ENCODE measurements at places on chromosomes 6 and 20.

DNA sequence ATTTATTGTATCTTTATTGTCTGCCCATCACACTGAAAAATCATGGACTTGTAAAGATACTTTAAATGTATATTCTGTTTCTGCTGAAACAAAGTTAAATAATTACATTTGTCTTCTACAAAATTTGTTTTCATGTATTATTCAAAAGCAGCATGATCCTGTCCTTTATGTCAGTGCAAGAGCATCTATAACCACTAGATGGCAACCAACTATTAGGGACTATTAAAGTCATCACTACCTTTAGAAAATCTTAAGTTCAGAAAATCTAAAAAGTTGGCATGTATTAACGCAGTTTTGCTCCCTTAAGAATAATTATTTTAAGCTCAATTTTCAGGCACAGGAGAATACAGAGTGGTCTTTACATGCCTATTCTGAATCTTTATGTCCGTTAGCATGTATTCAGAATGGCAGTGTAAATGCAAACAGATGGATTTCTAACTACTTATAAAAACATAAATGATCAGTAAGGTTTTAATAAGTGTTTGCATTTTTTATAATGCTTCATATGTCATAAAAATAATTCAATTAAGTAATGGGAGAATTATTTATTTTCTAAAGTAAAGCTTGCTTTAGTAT is 17.8 kb downstream of the TMEM30A start:
- no peak for DNase-seq

DNA sequence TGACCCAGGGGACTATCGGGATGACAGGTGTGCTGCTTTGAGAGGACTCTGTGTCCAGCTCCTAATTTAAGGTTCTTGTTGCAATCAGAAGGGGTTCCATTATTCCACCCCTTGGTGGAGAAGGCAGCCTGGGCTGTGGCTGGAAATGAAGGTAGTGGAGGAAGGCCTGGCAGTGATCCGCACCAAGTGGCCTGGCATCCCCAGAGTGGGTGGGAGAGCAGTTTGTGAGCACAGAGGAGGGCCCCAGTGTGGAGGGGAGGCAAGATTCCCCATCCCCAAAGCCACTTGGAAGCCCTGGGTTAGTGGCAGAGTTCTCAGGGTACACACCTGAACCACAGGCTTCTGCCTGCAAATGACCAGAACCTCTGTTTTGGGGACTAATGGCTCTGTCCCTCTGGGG is 2.3 kb downstream of the TGM3 start:
- DNase-seq: no peak

GRCh38 chr20:54456423-54456822 is 19.0 kb upstream of the DOK5 start:
- no peak for DNase-seq

- DNase-seq: no peak
Observed at GRCh38 chr6:139372326-139373153, 1.9 kb downstream of the CITED2 start.

DNA sequence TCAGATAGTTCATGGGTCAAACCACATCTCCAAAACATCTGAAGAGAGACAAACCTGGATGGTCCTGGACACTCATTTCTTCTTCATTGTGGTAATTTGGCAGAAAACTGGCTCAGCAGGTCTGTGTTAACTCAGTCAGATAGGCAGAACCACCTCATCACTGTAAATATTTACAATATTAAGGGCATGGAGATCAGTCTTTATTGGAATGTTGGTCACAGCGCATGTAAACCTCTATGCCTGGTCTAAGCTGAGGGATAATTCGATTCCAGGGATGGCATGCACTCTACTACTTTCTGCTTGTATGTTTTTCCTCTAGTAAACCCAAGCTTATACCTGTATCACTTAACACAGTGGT is 4.0 kb upstream of the TBC1D7 start:
- DNase-seq: no peak

GRCh38 chr6:116459927-116460326 is 1.2 kb upstream of the CALHM6 start:
- no peak for DNase-seq

GRCh38 chr6:83153883-83154521 is 39.1 kb downstream of the PGM3 start:
- DNase-seq: no peak

GRCh38 chr6:168102315-168102985 is 23.4 kb upstream of the FRMD1 start:
- DNase-seq: no peak

DNA sequence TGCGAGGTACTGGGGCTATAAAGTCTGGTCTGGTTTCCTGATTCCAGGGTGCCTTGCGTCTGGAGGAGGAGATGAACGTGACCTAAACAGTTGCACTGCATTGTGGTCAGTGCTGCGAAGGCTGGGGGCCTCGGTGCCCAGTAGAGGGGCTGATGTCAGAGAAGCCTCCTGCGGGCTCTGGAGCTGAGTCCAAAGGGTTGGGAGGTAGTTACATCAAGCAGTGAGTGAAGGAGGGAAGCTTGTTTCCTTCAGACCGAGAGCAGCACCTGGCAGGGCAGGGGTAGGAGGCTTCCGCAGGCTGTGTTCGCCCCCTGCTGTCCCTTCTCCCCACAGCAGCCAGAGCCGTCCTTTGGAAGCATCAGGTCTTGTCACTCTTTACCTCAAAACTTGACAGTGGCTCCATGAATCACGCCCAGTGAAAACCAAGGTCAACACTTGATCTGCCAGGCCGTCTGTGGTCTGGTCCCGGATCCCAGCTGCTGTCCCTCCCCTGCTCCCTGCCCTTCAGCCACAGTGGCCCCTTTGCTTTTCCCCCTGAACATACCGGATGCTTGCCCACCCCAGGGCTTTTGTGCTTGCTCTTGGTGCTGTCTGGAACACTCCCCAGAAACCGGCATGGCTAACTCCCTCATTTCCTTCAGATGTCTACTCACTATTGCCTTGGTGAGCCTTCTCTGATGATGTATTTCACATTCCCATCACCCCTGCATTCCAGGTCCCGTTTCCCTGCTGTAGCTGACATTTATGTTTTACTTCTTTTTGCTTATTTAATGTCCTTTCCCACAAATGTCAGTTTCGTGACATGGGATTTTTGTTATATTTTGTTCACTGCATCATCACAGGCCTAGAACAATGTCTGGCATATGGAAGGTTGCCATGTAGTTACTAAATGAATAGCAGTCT is 7.0 kb downstream of the DYNLRB1 start:
- DNase-seq: peak; percentile 46

GRCh38 chr20:48463916-48464315 is 363.9 kb downstream of the PREX1 start:
- DNase-seq: no peak

GRCh38 chr6:1858196-1858595 is 248.5 kb downstream of the FOXC1 start:
- no peak for DNase-seq

DNA sequence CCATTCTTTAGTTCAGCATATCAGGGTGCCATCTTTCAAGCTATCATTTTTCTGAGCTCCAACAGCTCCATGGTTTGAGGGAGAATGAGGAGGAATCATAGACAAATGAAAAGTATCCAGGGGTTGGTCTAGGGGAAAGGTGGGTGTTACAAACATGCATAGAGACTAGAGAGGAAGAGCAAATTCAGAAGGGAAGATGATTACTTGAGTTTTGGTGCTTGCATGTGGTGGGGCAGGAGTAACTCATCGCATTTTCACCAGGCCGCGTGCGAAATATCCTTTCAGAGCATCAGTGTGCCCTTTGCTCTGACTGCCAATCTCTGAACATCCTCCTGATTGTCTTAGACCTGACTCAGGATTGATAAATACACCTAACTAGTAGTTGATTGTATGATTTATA is 7.7 kb upstream of the BICRAL start:
- peak; percentile 43 for DNase-seq

- no peak for DNase-seq
Observed at GRCh38 chr20:62872184-62872847, 10.7 kb upstream of the TCFL5 start.

DNA sequence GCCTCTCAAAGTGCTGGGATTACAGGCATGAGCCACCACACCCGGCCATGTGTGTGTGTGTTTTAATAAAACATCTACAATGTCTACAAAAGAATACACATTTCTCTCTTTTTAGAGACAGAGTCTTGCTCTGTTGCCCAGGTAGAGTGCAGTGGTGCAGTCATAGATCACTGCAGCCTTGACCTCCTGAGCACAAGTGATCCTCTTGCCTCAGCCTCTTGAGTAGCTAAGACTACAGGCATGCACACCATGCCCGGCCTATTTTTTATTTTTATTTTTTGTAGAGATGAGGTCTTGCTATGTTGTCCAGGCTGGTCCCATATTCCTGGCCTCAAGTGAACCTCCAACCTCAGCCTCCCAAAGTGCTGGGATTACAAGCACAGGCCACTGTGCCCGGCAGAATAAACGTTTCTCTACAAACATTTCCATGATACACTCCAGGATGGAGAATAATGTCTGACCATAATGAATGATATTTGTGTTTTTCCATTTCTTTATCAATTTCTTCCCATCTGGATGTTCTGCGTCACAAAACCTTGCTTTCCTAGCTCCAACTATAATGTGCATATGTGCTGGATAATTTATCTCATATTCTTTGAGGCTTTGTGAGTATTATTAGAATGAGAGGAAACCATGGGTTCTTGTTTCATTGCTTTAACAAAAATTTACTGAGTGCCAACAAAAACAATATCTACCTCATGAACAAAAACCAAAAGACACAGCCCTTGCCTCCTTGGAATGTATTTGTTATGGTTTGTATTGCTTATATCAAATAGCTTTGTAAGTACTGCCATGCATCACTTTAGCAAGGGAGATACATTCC is 28.6 kb upstream of the CCN2 start:
- no peak for DNase-seq

DNA sequence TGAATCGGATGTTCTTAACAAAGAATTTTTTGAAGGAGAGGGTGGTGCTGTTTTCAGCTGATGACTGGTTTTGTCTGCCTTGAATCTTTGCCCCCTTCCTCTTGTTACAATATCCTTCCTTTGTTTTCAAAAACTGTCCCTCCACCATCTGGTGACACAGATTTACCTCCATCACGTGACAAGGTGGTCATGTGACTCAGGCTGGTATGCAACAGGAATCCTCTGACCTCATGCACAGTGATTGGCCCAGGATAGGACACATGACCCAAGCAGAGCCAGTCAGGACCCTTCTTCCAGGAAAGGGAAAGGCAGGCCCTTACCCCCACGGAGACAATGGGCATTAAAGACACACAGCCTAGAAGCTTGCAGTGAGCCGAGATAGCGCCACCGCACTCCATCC is 84.7 kb upstream of the MC3R start:
- no peak for DNase-seq

GRCh38 chr20:36340593-36340990 is 34.5 kb downstream of the DLGAP4 start:
- DNase-seq: no peak

- DNase-seq: no peak
Observed at GRCh38 chr20:7291323-7291943, 523.9 kb downstream of the BMP2 start.

DNA sequence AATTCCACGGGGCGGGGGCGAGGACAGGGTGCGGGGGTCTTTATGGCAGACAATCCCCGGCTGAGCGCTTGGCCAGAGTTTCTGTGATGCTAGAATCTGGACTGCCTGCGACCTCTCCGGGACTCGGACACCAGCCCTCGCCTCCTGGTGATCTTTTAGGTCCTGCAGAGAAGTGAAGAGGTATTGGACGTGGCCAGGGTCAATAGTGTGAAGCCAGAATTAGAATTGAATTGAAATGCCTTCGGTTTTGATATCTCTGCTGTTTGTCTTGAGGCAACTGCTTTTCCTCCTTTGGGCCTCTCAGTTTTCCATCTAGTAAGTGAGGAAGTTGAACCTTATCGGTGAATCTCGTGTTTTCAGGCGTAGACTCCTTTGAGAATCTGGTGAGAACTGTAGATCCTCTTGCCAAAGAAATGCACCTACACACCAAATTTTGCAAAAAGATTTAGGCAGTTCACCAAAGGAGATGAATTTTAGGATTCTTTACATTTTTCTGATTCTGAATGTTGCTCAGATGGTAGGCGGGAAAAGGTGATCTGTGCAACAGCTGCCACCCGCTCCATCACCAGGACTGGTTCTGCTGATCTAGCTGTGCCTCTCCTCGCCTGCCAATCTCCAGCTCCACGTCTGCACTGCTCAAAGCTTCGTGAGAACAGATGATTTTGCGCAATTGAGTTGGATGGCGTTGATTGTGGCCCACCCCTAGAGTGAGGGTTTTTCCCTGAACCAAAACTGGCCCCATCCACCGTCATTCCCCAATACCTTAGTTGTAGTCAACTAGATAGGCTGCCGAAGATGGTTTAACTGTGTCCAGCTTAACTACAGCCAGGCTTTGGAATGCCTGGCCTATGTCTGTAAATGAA is 837 bp upstream of the OSER1 start:
- peak; percentile 21 for DNase-seq

- DNase-seq: no peak
Observed at GRCh38 chr6:126341126-126341525, 1.2 kb downstream of the CENPW start.

- DNase-seq: no peak
Observed at GRCh38 chr6:164409309-164410009, 899.9 kb downstream of the C6orf118 start.

DNA sequence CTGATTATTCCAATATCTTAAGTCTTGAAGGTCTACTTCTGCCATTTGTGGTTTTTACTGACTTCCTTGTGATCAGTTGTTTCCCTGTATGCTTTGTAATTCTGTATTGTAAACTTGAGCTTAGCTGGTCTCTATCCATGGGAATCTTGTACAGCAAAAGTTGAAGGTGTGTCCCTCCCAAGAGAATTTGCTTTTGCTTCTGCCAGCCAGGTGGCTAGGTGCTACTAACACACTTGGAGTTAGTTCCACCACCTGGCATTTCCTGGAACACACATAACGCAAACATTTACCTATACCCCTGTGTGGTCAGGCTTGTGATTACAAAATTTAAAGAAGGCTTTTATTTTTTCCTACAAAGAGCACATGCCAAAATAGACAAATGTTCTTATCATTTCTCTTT is 141.2 kb downstream of the GRM4 start:
- DNase-seq: no peak

- DNase-seq: no peak
Observed at GRCh38 chr20:60486315-60486714, 528.1 kb downstream of the CDH26 start.

DNA sequence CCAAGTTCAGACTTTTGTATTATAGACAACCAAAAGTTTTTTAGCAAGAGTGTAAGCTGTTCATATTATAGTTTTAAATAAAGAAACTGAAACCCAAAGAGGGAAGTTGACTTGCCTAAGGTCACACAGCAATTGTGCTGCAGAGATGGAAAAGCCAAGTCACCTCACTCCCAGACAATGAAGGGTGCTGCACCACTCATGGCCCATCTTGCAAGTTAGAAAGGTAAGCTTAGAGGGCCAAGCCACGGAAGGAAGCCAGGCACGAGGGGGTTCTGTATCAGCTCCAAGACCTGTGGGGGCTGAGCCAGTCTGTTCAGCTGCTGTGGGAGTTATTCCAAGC is 860 bp downstream of the DEFB124 start:
- DNase-seq: no peak

GRCh38 chr6:67336014-67336413 is 1299.1 kb upstream of the ADGRB3 start:
- no peak for DNase-seq

GRCh38 chr6:5518936-5519491 is 257.7 kb downstream of the FARS2 start:
- peak; percentile 11 for DNase-seq

- no peak for DNase-seq
Observed at GRCh38 chr6:113758214-113758613, 98.9 kb upstream of the MARCKS start.

GRCh38 chr20:33862709-33863403 is 51.7 kb downstream of the CHMP4B start:
- peak; percentile 60 for DNase-seq

GRCh38 chr6:109257494-109257893 is 124.8 kb downstream of the CD164 start:
- no peak for DNase-seq

GRCh38 chr6:136990754-136991153 is 54.0 kb downstream of the IL20RA start:
- DNase-seq: no peak
